ENCODE measurements at places on chromosomes 5 and 9.

GRCh38 chr5:38473008-38473407 is 83.4 kb downstream of the LIFR start:
- DNase-seq, result no peak

- no peak for DNase-seq
Measured at GRCh38 chr9:92496396-92497176, 14.3 kb upstream of the ASPN start.

DNA sequence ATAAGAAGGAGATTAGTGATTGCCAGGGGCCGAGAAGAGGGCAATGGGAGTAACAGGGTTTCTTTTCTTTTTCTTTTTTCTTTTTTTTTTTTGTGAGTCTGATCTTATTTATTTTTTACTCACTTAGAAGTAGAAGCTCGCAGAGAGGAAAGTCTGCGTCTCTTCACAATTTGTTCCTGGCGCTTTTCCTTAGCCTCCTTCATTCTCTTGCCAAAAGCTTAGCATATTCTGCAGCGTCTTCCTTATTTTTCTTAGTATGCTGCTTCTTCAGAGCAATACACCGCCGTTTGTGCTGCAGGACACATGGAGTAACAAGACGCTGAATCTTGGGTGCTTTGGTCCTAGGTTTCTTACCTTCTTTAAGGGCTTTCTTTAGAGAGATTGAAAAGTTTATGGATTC is 30.3 kb upstream of the DENND4C start:
- DNase-seq, result no peak

DNA sequence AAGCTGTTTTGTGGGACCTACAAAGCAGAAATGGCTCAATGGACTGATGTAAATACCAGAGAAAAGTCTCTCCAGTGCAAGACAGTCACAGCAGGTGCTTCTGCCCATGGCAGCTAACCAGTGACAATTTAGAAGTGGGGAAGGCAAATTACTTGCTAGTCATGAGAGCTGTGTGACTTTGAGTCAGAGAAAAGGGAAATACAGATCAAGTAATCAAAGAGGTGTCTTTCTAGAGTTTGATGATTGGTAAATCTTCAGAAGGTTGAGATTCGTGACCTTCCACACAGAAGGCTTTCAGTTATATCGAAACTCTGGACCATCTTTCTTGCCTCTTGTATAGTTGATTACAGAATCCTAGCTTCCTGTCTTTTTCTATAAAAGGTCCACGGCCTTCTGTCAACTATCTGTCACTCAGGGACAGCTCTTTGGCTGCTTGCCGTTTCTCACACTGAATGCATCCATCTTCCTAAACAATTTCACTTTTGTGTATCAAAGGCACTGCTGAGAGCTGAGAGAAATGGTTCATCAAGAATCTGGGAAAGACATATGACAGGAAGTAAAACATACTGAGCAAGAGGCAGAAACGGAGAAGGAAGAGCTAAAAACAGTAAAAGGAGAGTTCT is 993.9 kb upstream of the ACO1 start:
- DNase-seq, result no peak

DNA sequence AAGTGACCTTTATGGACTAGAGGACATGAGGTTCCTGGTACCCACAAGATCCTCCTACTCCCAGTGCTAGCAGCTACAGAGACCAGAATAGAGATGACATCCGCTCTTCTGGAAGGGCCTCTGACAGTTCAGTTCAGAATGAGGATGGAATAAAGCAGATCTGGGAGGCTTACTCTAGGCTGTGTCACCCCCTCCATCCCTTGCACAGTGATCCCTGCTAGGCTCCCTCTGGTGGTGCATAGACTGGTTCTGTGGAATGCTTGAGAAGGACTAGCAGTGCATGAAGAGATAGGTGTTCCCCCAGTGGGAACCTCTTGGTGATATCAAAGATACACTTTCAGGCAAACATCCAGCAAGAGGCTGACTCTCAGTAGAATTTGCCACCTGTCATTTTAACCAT is 83.0 kb downstream of the NPR3 start:
- no peak for DNase-seq

GRCh38 chr5:43412156-43412555 is at the start of gene CCL28:
Gene CCL28, minus strand, starts transcription at chr5:43412391. Its CDS starts 75 bp downstream, at chr5:43412316.
- DNase-seq, result no peak

DNA sequence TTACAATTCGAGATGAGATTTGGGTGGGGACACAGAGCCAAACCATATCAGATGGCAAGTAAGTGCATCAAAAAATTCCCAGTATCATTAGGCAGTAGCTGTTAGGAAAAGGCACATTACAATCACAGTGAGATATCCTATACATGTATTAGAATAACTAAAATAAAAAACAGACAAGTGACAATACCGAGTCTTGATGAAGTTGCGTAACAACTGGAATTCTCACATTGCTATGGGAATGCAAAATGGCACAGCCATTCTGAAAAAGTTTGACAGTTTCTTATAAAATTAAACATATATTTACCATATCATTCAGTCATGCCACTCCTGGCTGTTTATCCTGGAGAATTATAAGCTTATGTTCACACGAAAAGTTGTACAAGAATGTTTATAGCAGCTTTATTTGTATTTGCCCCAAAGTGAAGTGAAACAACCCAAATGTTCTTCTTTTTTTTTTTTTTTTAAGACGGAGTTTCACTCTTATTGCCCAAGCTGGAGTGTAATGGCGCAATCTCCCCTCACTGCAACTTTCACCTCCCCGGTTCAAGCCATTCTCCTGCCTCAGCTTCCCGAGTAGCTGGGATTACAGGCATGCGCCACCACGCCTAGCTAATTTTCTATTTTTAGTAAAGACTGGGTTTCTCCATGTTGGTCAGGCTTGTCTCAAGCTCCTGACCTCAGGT is 93.1 kb upstream of the TLE1 start:
- no peak for DNase-seq

DNA sequence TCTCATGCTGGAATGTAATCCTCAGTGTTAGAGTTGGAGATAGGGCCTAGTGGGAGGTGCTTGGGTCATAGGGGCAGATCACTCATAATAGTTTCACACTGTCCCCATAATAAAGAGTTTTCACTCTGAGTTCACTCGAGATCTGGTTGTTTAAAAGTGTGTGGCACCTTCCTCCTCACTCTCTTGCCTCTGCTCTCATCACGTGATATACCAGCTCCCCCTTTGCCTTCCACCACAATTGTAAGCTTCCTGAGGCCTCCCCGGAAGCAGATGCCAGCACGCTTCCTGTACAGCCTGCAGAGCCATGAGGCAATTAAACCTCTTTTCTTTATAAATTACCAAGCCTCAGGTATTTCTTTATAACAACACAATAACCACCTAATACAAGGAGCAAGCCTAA is 3.8 kb upstream of the KLHL3 start:
- DNase-seq, result no peak

DNA sequence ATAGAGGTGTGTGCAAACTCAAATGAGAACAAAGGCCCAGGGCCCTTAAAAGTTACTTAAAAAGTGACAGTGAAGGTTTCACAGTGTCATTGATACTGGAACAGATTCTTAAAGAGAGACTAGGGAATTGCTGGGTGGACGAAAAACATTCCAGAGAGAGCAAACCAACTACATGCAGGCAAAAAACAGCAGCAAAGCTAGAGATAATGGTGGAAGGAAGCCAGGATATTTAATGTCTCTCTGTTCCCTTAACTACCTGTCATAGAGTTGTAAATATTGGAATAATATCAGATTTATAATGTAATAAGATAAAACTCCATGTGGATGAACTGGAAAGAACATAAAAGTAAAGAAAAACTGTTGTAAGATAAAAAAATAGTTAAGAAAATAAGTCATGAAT is 508.6 kb downstream of the TAF11L14 start:
- DNase-seq, result no peak

- DNase-seq, result no peak
Measured at GRCh38 chr5:14185326-14186058, 42.4 kb downstream of the TRIO start.

DNA sequence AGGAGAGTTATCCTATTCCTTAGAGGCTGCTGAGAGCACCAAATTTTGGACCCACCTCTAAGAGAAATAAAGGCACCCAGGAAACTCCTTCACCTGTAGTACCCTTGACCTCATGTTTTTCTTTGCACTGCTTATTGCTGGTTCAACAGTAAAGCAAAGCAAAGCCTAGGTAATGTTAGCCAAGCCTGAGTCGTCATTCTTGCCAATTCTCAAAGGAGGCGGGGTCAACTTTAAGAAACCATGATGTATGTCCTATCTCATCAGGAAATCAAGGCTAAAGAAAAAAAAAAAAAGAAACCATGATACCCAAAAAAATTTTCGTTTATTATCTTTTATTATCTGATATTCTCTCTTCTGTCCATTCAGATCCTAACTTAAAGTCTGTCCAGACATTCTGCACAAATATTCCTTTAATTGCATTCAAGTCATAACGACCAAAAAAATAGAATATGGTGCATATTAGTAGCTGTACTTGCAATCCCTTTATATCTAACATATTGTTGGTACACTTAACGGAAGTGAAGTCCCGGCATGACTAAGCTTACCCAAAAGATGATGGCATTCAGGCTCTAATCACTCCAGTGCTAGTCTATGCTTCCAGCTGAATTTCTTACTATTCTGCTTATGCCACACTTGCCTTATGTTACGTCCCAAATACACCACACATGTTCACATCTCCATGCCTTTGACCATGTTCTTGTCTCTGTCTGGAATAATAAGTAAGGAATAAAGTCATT is 1.8 kb downstream of the AUH start:
- DNase-seq, result no peak

DNA sequence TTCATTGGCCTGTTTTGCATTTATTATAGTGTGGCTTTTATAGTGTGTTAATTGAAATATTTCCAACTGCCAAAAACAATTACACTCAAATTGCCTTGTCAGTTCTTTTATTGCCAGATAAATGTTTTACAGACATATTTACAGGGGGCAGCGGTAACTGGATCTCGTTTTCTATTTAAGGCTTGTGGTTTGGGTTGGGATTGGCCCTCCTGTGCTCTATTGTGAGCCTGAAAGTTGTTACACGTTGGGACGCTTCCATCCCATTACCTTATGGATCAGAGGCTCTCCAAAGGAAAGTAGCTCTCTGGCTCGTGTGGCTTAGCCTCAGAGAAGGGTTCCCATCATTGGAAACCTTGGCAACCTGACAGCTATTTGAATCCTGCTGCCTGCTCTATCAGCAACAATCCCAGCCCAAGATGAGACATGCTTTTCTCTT is 20.8 kb downstream of the DNAI1 start:
- DNase-seq, result no peak

DNA sequence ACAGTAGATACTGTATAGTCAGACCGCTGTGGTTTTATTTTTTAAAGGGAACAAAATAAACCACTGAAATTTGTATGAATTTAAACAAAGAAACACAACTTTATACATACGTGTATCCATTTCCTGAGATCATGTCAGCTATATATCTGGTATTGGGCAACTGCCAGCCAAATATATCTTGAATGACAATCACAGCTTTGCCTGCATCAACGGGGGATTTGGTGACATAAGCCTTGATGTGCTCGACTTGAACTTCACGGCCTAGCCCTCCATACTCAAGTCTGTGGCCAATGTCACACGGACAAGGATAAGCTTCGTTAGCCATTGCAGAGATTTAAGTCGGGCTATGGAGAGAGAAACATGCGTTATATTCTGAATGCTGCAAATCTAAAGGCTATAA is 17.3 kb downstream of the CMBL start:
- DNase-seq, result no peak

- peak; percentile 75 for DNase-seq
Measured at GRCh38 chr9:6757132-6757455, 679 bp upstream of the KDM4C start.

GRCh38 chr5:161064297-161064696 is 212.3 kb upstream of the ATP10B start:
- DNase-seq, result no peak

DNA sequence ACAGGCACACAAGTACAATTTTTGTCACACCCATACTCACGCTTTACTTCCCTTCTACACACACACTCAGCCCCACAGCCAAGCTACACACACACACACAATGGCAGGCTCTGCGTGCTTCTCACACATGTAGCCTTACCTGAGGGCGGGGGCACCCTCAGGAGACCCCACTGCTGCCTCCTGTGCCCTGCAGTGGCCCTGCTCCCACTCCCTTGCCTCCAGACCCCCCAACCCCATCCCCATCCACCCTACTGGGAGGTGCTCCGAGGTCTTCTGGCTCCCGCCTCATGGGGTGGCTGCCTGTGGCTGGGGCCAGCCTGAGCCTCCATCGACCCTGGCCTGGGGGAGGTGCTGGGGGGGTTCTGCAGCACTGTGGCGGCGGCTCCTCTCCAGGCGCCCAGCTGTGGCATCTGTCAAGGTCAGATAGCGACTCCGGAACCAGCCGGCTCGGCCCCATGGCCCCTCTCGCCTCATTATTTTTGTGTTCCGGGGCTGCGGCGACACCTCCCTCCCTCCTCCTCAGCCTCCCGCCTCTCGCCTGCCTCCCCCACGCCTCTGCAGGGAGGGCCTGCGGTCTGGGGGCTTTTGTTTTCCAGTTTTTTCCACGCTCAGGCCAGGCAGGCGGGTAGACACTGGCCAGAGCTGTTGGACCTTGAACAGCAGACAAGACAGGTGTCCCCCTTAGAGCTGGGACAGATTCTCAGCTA is 21.7 kb downstream of the CXXC5 start:
- no peak for DNase-seq

- DNase-seq, result no peak
Measured at GRCh38 chr5:96076451-96076850, 114.8 kb upstream of the ELL2 start.

GRCh38 chr9:116959809-116960208 is 272.7 kb downstream of the TRIM32 start:
- no peak for DNase-seq

DNA sequence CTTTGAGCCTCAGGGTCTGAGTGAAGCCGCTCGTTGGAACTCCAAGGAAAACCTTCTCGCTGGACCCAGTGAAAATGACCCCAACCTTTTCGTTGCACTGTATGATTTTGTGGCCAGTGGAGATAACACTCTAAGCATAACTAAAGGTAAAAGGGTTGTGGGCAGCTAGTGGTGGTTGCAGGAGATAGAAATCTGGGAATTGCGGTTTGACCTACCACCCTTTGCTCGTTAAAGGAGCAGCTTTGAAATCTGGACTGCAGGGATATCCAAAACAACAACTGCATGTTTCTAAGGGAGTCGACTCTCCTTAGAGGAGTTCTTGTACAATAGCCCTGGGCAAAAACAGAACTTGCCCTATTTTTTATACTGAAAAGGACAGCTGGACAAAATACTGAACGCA is 19.0 kb downstream of the ABL1 start:
- DNase-seq, result no peak

GRCh38 chr5:159667286-159667685 is 249.0 kb upstream of the ADRA1B start:
- no peak for DNase-seq

DNA sequence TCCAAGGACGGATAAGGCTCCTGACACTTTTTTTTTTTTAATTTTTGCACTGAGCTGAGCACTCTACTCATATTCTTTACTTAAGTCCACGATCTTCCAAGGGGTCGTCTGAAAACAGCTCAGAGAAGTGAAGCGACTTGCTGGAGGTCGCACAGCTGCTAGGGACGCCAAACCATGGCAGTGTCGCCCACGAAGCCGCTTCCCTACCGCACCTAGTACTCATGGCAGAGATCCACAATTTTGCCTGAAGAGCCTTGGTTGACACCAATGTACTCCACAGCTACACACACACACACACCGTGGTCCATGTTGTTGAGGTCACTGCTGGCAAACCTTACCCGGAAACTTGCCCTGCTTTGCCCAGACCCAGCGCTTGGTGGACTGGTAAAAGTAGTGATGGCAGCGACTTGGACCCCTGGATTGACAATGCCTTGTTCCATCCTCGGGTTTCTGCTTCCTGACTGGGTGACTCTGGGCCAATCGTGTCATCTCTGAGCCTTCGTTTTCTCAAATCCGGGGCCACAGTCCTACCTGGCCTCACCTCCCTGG is 521 bp upstream of the SLIT3 start:
- DNase-seq, result no peak

All from stimulated activated CD4-positive, alpha-beta T cell treated with anti-CD3 and anti-CD28 coated beads, Interleukin-4, amount 100 ng/mL, for 1 hour (primary cell).